ENCODE measurements at places on chromosomes 7 and 10.

DNA sequence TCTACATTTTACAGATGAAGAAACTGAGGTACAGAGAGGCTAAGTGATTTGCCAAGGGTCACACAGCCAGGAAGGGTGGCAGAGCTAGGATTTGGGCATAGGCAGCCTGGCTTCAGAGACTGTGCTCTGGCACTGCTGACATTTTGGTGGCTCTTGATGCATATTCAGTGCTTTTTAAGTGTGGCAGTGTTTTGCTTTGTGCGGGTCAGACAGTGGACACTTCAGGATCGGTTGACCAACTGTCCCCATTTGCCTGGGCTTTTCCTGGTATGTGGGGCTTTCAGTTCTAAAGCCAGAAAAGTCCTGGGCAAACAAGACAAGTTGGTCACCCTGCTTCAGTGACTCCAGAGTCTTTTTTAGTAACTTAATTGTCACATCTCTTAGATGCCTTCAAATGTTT lies 35.0 kb downstream of the SUFU start:
- DNase-seq: no peak

DNA sequence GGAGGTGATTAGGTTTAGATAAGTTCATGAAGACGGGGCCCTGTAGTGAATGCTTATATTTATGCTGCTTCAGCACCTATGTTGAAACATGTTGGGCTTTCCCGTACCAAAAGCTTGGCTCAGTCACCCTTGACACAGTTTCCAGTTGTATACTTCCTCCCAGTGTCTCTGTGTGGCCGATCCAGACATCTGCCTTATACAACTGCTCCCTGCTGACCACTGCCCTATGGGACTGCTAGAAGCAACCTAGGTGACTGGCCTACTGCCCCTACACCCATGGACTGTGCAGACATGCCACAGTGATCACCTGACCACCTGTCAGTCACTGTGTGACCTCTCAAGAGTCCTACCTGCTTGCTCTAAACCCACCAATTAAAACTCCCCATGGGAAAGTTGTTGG lies 22.6 kb upstream of the TSPAN13 start:
- DNase-seq: no peak

DNA sequence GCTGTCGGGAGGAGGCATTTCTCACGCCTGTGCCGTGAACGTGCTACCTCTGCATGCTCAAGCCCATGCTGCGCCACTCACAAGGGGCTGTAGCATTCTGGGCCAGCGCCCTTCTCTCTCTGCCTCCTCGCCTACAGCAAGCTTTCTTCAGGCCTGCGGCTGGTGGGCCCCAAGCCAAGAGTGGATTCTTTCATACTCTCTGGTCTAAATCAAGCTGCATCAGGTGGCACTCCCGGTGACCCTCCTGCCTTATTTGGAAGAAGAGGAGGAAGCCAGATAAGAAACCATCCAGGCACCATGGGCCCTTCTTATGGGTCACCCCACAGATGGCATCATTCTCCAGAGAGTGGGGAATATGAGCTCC lies 86.7 kb upstream of the DUSP5 start:
- DNase-seq: no peak

- DNase-seq: no peak
Observed at GRCh38 chr7:41858201-41858600, 155.3 kb upstream of the INHBA start.

DNA sequence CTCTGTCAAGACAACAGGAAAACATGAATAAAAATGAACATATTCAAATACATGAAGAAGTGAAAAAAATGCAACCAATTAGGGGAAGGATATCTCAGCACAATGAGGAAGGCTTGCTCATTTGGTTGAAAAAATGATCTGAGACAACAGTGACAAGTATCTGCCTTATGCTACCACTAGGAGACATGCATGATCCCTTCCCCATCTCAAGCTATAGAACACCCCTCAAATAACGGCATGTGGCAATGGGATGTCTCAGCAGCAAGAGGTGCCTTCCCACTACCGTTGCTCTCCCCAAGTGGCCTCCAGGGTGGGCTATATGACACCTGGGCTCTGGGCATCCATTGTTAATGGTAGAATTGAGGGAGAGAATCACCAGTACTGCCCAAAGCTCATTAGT lies 98.1 kb upstream of the RSU1 start:
- DNase-seq: no peak

Data from fibroblast of skin of left biceps (primary cell).